Central memory CD8-positive, alpha-beta T cell (primary cell): ENCODE measurements at places on chromosomes 6 and 20.

GRCh38 chr6:169395080-169395805, 141.6 kb upstream of the THBS2 start:
- H3K4me1 ChIP-seq, result no peaks in the 10 kb centered on the region
- no peak overlapping the region for H3K27ac ChIP-seq
- DNase-seq, result no peak

DNA sequence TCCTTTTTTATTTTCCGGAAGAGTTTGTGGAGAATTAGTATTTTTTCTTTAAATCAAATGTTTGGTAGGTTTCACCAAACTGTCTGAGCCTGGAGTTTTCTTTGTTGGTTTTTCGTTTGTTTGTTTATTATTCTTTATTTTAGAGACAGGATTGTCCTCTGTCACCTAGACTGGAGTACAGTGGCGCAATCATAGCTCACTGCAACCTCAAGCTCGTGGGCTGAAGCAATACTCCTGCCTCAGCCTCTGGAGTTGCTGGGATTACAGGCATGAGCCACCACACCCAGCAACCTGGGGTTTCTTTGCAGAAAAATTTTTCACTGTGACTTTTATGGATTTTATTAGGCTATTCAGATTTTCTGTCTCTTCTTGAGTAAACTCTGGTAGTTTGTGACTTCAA, 120.2 kb upstream of the LOC128125822 start:
- H3K27ac ChIP-seq, result no peak overlapping the region
- no peaks in the 10 kb centered on the region for H3K36me3 ChIP-seq
- no peaks in the 10 kb centered on the region for H3K27me3 ChIP-seq
- no peak overlapping the region for H3K4me3 ChIP-seq
- no peaks in the 10 kb centered on the region for H3K4me1 ChIP-seq

DNA sequence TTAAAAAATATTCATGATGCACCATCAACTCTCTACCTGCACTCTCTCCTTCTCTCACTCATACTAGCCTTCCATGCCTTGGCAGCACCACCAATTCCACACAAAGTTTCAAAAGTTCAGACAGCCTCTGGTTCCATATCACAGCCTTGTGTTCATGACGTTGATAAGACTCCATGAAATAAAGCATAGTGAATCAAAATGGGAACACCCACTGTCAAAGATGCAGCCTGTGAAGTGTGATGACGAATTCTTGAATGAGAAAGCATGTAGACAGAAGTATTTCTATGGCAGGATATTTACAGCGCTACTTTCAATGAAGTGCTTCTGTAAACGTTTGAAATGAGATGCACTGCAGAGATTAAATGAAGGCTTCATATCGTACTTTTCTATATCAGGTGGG, 77.3 kb upstream of the FERMT1 start:
- no peaks in the 10 kb centered on the region for H3K27me3 ChIP-seq
- DNase-seq, result no peak
- no peaks in the 10 kb centered on the region for H3K4me1 ChIP-seq
- no peaks in the 10 kb centered on the region for H3K36me3 ChIP-seq

- no peak overlapping the region for H3K4me3 ChIP-seq
- no peaks in the 10 kb centered on the region for H3K4me1 ChIP-seq
- no peaks in the 10 kb centered on the region for H3K36me3 ChIP-seq
- H3K27ac ChIP-seq, result no peak overlapping the region
These were observed 23.2 kb upstream of the AKIRIN2 start for GRCh38 chr6:87724983-87725811.

- no peaks in the 10 kb centered on the region for H3K27me3 ChIP-seq
- H3K27ac ChIP-seq, result no peak overlapping the region
- no peaks in the 10 kb centered on the region for H3K4me1 ChIP-seq
- no peak overlapping the region for H3K4me3 ChIP-seq
- H3K36me3 ChIP-seq, result no peaks in the 10 kb centered on the region
These were observed 34.5 kb upstream of the CDKN1A start for GRCh38 chr6:36643977-36644376.
